ENCODE measurements at places on chromosomes 12 and 14. TPM values are rescaled to one million over a fixed set of nuclear protein-coding genes. Genes with fewer than 3 reads are reported as not detected.

- DNase-seq, result no peak
Measured at GRCh38 chr12:93524386-93525133, 47.9 kb upstream of the SOCS2 start.

DNA sequence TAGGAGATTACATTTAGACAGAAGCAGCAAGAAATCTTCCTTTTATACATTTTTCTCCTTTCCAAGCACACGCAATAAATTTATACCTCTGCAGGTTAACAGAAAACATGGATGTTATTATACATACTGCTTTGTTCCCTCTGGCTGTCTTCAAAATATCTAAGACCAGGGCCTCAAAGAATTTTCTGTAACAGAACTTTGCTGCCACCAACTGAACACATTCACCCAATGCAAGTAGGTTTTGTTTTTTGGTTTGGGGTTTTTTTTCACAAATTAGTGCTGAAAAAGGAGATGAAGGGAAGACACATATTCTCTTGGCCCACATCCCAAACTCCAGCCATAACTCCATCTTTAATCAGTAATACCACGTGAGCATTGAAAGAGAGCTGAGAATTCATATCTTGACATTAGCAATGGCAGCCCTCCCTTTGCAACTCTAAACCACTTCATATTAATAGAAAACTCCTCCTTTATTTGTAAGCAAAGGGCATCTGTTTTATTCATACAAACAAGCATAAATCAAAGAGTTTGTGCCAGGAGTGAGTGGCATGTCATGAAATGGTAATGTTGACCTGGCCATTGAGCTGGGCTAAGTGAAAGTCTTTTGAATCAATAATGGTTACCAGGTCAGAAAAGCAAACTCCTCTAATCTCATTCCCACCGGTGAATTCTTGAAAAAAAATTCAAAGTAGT, 150.8 kb upstream of the FSCB start:
- DNase-seq, result no peak

Gene FLVCR2
- 5.6 TPM for total RNA-seq

Gene FKBP11
- 27.3 TPM for total RNA-seq

Gene INSM2
- total RNA-seq, result 2.9 TPM

Gene C14orf132
- 132 TPM for total RNA-seq

All from dorsolateral prefrontal cortex (tissue), 122 donors.